ENCODE measurements at places on chromosomes 16 and 17. TPM values are rescaled to one million over a fixed set of nuclear protein-coding genes. Genes with fewer than 3 reads are reported as not detected.

- DNase-seq: no peak
Observed at GRCh38 chr17:69669441-69670178, 255.1 kb downstream of the MAP2K6 start.

CPHXL2 gene
- not detected for total RNA-seq

DNA sequence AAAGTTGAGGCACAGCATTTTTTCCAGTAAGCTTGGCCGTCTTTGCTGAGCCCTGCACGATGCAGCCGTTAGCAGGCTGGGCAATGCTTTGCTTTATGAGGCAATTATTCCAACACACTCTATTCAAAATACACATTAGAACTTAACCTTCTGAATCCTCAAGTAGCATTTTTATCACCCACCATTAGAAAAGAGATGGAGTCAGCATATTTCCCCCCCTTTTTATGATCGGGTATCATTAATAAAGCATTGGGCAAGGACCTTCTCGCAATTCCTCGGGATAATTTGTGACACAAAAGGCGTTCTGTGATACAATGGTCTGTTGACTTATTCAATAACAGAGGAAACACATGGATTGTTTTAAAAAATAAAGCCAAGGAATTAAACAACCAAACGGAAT is 374.5 kb upstream of the RBFOX1 start:
- no peak for DNase-seq

- DNase-seq: peak; percentile 55
Observed at GRCh38 chr16:57540906-57541753, 1.3 kb upstream of the ADGRG5 start.

GRCh38 chr17:18008496-18009268 is 30.3 kb downstream of the ATPAF2 start:
- DNase-seq: no peak

- no peak for DNase-seq
Observed at GRCh38 chr16:58428621-58429542, 36.6 kb downstream of the GINS3 start.
